ENCODE measurements at places on chromosomes 4 and X. TPM values are rescaled to one million over a fixed set of nuclear protein-coding genes. Genes with fewer than 3 reads are reported as not detected.

KIF4A gene
- total RNA-seq, result 43.4 TPM

CDKL5 gene
- total RNA-seq, result 2.0 TPM

FGF2 gene
- total RNA-seq, result 0.85 TPM

LRIT3 gene
- total RNA-seq, result 0.11 TPM

TASL gene
- not detected for total RNA-seq

DDIT4L gene
- not detected for total RNA-seq

Data from OCI-LY7 (cell line).